ENCODE measurements at places on chromosomes 5 and 9. TPM values are rescaled to one million over a fixed set of nuclear protein-coding genes. Genes with fewer than 3 reads are reported as not detected.
A peak's percentile ranks its signal among the peaks of the same experiment; 100 is the strongest.

Gene PCDHB4
- total RNA-seq = 1.7 TPM

Gene SHC3
- total RNA-seq = 0.24 TPM

- no peak for DNase-seq
Measured at GRCh38 chr5:58450811-58451629, 8.9 kb downstream of the PLK2 start.

- no peak for DNase-seq
Measured at GRCh38 chr5:176835918-176836317, 25.6 kb downstream of the UNC5A start.

DNA sequence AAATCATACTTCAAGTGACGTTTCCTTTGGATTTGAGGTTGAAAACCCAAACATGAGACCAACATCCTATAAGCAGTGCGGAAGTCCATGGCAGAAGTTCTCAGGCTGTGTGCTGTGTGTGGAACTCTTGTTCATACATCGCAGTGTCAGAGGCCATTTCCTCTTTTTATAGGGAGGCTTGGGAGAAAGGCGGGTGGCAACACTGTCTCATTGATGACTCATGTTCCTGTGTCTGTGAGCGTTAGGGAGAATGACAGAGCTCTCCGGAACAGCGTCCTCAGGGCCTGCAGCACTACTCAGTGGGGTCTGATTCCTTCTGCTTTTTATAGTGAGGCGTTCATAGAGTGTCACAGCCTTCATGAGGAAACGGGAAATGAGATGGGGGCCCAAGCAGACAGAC lies 98.8 kb upstream of the BASP1 start:
- DNase-seq = peak; percentile 95

Data from A172 (cell line).